ENCODE measurements at places on chromosomes 13 and 19.

DNA sequence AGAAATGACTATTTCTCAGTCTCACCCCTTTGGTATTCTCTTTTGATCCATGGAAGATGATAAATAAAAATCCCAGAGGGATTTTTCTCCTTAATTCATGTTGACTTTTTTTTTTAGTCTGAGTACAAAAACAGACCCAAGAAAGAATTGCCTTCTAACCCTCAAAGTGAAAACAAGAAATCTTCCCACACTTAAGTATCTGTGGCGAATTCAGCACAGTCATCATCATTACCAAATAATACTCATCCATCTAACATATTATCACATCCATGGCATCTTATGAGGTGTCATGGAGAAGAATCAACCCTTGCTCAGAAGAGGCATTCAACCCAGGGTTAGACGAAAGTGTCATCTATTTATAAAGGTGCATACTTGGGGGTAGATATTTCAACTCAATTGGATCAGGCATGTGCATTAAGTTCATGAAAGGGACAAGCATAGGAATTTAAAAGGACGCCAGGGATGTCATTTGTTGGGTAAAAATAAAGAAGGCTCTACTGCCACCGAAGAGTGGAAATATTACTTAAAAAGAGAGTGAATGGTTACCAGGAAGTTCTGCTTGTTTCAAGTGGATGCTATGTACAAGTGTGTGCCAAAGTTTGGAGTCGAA, 101.9 kb downstream of the FLT1 start:
- no peak for DNase-seq

GRCh38 chr19:10228393-10228792, 2.7 kb downstream of the S1PR2 start:
- no peak for DNase-seq

DNA sequence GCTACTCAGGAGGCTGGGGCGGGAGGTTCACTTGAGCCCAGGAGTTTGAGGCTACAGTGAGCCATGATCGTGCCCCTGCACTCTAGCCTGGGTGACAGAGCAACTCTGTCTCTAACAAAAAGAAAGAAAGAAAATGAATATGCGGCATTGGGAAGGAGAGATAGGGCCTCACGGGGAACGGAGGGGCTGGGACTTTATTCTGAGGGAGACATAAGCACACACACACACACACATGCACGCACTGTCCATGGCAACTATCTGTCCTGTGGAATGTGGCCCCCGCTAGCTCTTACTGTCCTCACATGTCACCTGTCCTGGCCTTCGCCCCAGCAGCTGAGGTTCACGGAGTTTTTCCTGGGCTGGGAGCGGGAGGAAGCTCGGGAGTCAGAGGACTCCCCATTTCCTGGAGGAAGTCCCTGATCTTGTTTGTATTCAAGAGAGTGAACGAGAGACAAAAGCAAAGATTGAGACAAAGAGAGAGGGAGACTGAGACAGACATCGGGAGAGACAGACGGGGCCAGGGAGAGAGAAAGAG, 654 bp downstream of the STAP2 start:
- no peak for DNase-seq

GRCh38 chr13:40408602-40409001, 257.8 kb downstream of the FOXO1 start:
- DNase-seq, result no peak

DNA sequence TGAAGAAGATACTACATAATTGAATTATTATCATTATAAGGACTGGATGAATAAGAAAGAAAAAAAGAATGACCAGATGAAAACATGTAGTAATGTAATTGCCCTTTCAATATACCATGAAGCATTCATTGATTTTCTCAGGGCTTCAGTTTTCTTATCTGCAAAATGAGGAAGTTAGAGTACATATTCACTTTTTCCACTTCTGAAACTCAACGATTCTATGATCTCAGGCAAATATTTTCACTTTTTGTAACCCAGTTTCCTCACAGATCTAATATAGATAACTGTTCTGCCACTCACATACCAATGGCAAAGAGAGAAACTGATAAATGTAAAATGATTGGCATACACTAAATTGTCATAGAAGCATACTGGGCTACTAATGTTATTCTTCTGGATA, 856.6 kb upstream of the KLHL1 start:
- no peak for DNase-seq

- no peak for DNase-seq
Measured at GRCh38 chr13:66965181-66965580, 265.0 kb downstream of the PCDH9 start.

GRCh38 chr13:46624821-46625220, 71.9 kb downstream of the LRCH1 start:
- DNase-seq, result no peak

DNA sequence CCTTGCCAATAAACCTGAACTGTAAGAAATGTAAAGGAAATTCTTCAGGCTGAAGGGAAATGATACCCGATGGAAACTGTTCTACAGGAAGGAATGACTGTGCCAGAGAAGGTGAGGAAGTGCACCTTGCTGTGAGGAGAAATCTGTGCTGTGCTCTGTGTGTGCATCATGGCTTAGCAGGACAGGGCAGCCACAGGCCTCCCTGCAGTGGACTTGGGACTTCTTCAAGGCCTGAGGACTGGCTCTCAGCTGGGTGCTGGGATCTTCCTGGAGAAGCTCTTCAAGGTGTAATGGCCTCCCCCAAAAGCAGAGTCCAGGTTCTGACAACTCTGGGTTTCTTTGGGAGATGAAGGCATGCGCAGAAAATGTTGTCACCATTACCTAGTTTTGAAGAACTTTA, 145.1 kb downstream of the UQCRFS1 start:
- no peak for DNase-seq

- no peak for DNase-seq
Measured at GRCh38 chr13:78977311-78977710, 318.4 kb upstream of the OBI1 start.

- DNase-seq, result no peak
Measured at GRCh38 chr13:33817513-33817900, 442 bp upstream of the RFC3 start.

DNA sequence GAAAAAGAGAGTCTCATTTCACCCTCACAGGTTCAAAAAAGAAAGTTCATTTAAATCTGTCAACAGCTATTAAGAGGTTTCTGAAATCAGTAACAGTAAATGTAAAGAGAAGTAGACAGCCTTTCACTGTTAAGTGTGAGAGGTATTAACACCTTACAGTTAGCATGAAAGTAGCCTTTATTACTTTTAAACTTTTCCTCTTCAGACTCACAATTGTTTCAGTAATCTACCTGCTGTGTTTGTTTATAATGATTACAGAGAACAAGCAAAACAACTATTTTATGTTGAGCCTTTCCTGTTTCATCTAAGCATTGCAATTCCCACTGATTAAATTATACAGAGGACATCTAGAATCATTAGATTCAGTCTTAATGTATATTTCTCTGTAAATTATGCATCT, 159.8 kb downstream of the PCDH9 start:
- no peak for DNase-seq

GRCh38 chr19:12992729-12993128, 2.5 kb upstream of the NFIX start:
- DNase-seq, result no peak

- DNase-seq, result no peak
Measured at GRCh38 chr13:111621164-111621563, 300.7 kb downstream of the TEX29 start.

DNA sequence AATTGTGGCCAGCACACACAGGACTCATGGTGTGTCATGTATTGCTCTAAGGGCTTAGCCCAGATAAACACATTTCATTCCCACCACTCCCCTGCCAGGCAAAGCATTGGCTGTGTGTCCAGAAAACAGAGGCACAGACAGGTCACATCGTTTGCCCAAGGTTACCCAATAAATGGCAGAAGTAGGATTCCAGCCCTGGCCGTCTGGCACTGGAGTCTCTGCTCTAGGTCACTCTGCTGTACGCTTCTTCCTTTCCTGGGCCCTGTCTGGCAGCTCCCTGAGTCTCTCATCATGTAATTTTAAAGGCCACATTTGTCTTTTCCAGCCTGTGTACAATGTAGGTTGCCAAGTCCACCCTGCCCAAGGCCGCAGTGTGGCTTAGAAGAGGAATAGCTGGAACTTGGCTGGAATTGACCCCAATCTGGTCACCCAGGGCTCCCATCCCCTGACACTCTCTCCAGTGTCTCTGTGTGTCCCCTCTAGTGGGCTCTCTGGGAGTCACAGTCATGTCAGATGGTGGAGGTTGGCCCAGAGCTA, 264.5 kb upstream of the TSHZ3 start:
- no peak for DNase-seq

DNA sequence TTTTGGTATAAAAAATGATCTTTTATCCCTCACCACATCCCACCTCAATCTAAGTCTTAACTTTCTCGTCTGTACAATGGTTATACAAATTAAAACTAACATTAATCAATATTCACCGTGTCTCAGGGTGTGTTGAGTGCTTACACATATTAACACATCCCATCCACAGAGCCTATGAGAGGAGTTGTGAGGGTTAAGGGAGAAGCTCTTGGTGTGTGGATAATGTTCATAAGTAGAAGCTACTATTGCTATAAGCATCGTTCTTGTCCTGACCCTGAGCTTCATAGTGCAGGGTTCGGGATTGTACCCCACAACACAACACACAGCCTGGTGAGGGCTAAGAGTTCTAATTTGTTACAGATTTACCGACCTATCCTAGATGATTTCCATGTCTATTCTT, 2.5 kb downstream of the FPR3 start:
- no peak for DNase-seq

GRCh38 chr19:17357724-17358123, 19.4 kb downstream of the PLVAP start:
- no peak for DNase-seq

GRCh38 chr19:4060621-4061177, 6.0 kb downstream of the ZBTB7A start:
- DNase-seq, result no peak

- no peak for DNase-seq
Measured at GRCh38 chr13:48879432-48879831, 96.3 kb upstream of the FNDC3A start.

DNA sequence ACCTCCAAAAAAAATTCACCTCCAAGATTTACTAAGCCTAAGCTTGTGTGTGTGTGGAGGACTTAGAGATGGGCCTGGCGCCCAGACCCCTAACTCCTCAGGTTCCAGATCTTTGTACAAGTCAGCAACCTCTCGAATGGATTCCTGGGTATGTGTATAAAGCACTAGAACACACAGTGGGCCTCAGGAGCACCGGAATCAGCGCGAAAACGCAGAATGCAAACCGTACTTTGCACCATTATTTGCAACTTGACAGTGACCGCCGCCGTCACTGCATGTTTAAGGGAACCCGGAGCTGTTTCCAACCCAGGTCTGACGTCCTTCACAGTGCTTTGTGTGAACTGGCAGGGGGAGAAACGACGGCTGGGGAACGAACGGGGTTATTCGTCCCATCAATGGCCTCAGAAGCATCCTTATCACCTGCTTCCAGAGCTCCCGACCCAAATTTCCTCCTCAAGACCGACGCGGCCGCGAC, 688 bp downstream of the ZNF606 start:
- DNase-seq, result no peak

GRCh38 chr13:71090990-71091389, 776.0 kb downstream of the DACH1 start:
- DNase-seq, result no peak

GRCh38 chr13:101893021-101893420, 440.5 kb downstream of the ITGBL1 start:
- DNase-seq, result no peak

GRCh38 chr19:34319785-34320184, 45.2 kb upstream of the GPI start:
- DNase-seq, result no peak

DNA sequence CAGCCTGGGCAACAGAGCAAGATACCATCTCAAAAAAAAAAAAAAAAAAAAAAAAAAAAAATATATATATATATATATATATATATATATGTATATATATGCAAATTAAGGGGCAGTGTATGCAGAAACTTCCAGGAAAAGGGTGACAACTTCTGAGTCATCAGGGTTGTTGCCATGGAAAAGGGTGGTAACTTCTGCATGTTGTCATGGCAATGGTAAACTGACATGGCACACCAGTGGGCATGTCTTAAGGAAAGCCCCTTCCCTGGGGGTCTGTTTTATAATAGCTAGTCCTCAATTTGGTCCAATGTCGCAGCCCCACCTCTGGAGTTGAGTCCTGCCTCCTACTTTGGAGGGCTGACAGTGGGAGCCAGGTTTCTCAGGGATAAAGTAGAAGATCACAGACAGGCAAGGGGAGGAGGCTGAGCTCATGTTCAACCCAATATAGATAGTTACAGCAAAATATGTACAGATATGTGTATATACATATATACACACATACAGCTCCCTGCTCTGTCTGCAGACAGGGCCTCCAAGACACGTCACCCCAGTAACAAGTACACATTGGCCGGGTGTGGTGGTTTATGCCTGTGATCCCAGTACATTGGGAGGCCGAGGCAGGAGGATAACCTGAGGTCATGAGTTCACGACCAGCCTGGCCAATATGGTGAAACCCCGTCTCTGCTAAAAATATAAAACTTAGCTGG, 7.2 kb upstream of the FCHO1 start:
- no peak for DNase-seq

- no peak for DNase-seq
Measured at GRCh38 chr19:54229146-54229545, 6.3 kb upstream of the LILRB3 start.

DNA sequence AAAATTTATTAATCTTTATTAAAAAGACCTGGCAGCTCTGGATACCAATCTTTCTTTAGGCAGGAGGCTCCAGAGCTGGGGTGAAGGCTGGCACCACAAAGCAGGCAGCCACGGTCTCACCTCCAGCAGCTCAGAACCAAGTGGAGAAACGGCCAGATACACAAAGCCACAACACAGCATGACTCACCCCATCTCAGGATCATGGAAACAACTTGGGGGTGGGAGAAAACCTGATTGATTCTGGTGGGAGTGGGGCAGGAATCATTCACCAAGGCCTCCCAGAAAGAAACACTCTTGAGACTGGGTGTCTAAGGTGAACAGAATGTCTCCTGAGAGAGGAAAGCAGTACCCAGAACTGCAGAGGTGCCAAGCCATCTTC, 64.2 kb downstream of the CRYL1 start:
- DNase-seq, result no peak

- no peak for DNase-seq
Measured at GRCh38 chr19:41327076-41327575, 17.2 kb downstream of the CCDC97 start.

DNA sequence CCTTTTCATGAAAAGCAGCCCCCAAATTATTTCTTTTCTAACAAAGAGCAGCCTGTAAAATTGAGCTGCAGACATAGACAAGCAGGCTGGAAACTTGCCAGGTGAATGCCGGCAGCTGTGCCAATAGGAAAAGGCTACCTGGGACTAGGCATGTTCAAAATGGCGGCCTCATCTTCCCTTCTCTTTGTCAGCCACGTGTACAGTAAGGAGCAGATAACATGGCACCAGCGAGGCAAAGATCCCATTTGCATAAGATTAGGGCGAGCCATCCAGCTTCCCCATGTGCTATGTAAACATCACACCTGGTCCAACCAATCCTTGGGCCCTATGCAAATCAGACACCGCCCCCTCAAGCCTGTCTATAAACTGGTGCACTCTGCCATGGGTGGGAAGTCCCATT, 31.2 kb upstream of the CACNA1A start:
- no peak for DNase-seq

Data from stimulated activated CD4-positive, alpha-beta T cell treated with anti-CD3 and anti-CD28 coated beads, TNF-alpha, amount 100 ng/mL, for 1 hour (primary cell).